CD4-positive, alpha-beta T cell treated with Interleukin-2 at 100 ng/mL for 4 hours (primary cell): ENCODE measurements at places on chromosomes 1 and 21.
A peak's percentile ranks its signal among the peaks of the same experiment; 100 is the strongest.

DNA sequence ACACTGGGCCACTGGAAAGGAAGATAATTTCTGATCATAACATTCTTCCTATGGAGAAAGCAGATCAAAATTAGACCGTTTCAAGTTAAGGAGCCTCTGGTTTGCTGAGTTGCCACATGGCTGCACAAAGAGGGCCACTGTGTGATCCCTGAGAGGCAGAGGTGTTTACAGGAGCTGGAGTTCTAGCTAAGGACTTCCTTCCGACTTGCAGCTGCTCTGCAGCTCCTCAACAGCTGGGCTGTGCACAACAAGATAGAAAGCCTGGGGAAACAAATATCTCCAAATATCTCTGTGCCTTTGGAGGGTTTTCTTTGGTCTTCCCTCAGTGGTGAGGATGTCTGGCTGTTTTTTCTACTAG, 26.8 kb downstream of the GADD45A start:
- DNase-seq, result no peak

- no peak for DNase-seq
Observed at GRCh38 chr1:222583079-222583478, 6.7 kb downstream of the TAF1A start.

GRCh38 chr1:50208756-50209155, 100.0 kb downstream of the ELAVL4 start:
- DNase-seq, result no peak

DNA sequence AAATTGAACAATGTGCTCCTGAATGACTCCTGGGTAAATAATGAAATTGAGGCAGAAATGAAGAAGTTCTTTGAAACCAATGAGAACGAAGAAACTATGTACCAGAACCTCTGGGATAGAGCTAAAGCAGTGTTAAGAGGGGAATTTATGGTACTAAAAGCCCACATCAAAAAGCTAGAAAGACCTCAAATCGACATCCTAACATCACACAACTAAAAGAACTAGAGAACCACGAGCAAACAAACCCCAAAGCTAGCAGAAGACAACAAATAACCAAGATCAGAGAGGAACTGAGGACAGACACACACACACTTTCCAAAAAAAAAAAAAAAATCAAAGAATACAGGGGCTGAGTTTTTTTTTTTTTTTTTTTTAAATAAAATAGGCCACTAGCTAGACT, 564.2 kb downstream of the SMYD3 start:
- DNase-seq, result no peak

DNA sequence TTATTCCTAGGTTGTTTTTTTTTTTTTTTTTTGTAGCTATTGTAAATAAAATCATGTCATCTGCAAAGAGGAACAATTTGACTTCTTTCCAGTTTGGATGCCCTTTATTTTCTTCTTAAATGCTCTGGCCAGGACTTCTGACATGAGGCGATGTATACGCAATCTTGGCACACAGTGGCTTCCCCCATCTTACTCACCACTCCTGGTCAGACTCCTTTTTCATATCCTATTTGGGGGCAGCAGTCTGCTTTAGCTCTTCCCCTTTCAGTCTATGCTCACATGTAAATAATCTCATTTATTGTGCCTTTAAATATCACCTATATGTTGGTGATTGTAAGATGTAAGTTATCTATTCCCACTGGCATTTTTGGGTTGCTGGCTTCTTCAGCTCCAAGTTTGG, 56.1 kb downstream of the SLAMF6 start:
- no peak for DNase-seq

- DNase-seq, result no peak
Observed at GRCh38 chr1:151289991-151290708, 8.1 kb downstream of the ZNF687 start.

DNA sequence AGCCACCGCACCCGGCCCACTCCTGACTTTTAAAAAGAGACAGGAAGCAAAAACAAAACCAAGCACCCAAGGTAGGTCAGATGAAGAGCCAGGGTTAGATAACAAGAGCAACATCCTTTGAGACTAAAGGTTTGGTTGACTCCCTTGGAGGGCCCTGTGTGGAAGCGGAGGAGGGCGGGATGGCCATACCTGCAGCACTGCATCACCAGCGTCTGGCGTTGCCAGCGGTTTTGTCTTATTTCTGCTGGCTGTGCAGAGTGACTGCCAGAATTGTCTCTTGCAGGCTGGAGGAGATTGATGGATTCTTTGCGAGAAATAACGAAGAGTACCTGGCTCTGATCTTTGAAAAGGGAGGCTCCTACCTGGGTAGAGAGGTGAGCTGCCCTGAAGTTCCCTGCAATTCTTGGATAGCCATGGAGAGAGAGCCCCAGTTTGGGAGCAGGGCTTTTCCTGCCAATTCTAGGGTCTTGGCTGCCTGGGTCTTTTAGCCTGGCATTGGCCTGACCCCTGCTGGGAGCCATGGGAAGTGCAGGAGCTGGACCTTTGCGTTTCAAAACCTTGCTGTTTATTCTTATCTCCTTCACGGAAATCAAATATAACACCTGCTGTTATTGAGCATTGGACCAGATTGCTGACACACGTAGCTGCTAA, 24.0 kb downstream of the QSOX1 start:
- DNase-seq, result peak; percentile 66

DNA sequence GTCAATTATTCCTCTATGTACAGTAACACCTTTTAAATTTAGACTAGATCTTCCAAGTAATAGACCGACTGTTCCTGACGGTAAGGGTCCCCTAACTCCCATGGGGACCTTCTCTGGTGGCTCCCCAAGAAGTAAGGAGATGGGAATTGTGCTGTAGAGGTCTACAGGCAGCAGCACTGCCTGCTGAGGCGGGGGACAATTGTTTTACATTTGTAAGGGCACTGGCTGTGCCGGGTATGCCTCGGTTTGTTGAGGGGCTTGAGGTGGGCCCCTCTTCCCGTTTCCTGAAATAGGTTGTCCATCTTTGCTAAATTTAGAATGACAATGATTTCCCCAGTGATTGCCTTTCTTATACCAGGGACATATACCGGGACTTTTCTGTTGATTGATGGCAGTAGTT, 13.1 kb upstream of the L1TD1 start:
- no peak for DNase-seq

GRCh38 chr1:224211206-224211962, 28.3 kb downstream of the DEGS1 start:
- peak; percentile 11 for DNase-seq

GRCh38 chr1:10074059-10074851, 41.5 kb downstream of the UBE4B start:
- DNase-seq, result peak; percentile 56

DNA sequence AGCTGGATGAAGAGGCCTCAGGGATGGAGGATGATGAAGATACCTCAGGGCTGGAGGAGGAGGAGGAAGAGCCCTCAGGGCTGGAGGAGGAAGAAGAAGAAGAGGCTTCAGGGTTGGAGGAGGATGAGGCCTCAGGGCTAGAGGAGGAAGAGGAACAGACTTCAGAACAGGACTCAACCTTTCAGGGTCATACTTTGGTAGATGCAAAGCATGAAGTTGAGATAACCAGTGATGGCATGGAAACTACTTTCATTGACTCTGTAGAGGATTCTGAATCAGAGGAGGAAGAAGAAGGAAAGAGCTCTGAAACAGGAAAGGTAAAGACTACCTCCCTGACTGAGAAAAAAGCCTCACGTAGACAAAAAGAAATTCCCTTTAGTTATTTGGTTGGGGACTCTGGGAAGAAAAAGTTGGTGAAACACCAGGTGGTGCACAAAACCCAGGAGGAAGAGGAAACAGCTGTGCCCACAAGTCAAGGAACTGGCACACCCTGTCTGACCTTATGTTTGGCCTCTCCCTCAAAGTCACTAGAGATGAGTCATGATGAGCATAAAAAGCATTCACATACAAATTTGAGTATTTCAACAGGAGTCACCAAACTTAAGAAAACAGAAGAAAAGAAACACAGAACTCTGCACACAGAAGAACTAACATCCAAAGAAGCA, 15.4 kb downstream of the L1TD1 start:
- no peak for DNase-seq

- no peak for DNase-seq
Observed at GRCh38 chr1:231631717-231632116, 5.1 kb downstream of the DISC1 start.

DNA sequence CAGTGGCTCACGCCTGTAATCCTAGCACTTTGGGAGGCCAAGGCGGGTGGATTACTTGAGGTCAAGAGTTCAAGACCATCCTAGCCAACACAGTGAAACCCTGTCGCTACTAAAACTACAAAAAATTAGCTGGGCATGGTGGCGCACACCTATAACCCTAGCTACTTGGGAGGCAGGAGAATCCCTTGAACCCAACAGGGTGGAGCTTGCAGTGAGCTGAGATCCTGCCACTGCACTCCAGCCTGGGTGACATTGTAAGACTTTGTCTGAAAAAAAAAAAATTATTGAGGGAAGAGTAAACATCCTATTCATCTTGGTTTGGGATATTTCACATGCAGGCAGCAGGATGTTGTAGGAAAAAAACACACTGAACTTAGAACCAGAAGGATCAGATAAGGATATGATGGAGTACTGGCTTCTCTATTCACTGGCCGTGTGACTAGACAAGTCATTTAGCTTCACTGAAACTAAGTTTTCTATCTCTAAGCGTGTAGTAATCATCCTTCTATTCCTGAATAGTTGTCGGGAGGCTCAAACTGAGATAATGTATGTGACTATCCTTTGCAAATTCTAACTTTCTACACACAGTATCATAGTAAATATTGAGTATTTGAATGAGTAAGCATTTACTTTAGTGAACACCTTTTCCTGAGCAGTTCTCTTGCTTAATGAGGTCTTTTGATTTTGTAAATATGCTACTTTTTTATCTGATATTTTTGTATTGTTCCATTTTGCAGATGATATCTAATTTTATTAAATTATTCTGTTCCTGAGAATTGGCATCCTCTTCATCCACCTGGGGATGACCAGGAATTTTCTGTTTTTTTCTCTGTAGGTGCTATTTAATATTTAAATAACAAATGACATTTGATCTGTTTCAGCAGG, 18.2 kb downstream of the CAP1 start:
- no peak for DNase-seq

GRCh38 chr1:230824919-230825721, 43.2 kb downstream of the C1orf198 start:
- no peak for DNase-seq

DNA sequence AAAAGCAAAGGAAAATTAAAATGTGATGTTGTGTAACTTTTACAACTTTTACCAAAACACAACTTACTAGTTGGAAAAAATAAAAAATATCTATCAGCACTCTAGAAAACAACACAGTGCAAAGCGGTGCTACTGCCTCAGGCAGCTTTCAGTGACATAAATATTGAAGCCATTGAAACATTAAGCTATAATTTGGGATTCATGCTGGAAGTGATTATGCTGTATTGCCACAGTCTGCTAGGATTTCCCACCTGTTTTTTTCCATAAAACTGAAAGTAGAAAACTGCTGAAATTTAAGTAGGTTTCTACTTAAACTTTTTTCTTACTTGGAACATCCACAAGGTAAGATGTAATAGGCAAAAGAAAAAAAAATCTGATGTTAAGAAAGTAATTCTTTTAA, 674.4 kb downstream of the KCNT2 start:
- no peak for DNase-seq

GRCh38 chr1:8910331-8910730, 31.8 kb upstream of the ENO1 start:
- no peak for DNase-seq

GRCh38 chr1:205436776-205437410, 15.0 kb upstream of the LEMD1 start:
- DNase-seq, result no peak

GRCh38 chr1:63732666-63733065, 41.2 kb upstream of the ROR1 start:
- DNase-seq, result no peak

GRCh38 chr1:86829321-86829720, 84.6 kb downstream of the SELENOF start:
- no peak for DNase-seq

GRCh38 chr1:175354080-175354479, 161.5 kb upstream of the KIAA0040 start:
- no peak for DNase-seq

DNA sequence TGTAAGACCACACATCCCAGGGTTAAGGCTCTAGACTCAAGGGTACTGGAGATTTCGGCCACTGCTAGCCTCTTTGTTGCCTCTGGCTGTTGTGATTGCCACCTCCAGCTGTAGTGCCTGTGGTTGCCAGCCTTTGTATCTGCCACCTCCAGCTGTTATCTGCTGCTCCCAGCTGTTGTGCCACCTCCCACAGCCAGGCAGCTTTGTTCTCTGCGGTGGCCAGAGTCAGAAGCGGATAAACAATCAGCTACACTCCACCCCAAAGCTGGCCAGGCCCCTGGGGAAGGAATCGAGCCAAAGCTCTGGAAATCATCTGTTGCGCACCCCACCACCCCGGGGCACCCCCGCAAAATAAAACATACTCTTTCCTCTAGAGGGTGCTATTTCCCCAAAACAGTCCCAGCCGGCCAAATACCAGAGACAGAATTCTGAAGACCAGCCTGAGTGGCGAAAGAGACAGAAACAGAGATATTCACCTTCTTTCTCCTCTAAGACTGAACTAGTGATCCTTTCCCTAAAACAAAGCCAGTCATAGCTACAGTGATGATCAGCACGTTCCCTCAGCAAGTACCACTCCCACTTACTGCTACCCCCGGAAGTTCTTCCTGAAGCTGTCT, 14.8 kb upstream of the PIGM start:
- DNase-seq, result peak; percentile 51

- no peak for DNase-seq
Observed at GRCh38 chr1:162912061-162912667, 51.2 kb upstream of the CCDC190 start.

DNA sequence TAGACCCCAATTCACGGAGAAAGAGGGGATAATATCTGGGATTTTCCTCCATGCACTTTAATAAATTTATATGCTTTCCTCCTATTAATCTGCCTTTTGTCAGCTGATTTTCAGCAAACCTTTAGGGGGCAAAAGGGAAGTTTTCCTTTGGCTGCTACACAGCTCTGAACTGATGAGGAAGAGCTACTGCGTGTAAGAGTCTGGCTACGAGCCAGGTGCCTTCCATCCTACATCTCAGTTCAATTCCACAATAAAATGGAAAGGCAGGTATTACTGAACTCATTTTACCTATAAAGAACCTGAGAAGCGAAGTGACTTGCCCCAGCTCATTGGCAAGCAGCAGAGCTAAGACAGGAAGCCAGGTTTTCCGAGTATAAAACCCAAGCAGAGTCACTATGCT, 28.3 kb upstream of the ZNF326 start:
- no peak for DNase-seq

- DNase-seq, result no peak
Observed at GRCh38 chr1:159991513-159991912, 37.5 kb upstream of the SLAMF9 start.

GRCh38 chr1:156533568-156534220, 33.1 kb upstream of the MEF2D start:
- no peak for DNase-seq

- no peak for DNase-seq
Observed at GRCh38 chr21:42097860-42098454, 26.8 kb downstream of the UMODL1 start.

DNA sequence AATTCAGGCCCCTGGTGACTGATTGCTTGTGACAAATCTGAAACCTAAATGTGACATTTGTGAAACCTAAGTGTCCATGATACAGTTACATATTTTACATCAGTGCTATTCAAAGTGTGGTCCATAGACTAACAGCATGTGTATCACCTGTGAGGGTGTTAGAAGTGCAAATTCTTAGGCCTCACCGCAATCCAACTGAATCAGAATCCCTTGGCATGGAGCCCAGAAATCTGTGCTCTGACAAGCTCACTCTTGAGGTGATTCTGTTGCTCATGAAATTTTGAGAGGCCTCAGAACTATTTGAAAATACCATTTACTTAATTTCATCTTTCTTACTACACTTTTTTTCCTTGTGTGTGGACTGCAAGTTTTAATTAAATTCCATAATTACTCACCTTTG, 587.9 kb downstream of the ADGRL2 start:
- no peak for DNase-seq

GRCh38 chr1:184366997-184367396, 19.8 kb upstream of the C1orf21 start:
- DNase-seq, result no peak
